ENCODE measurements at places on chromosomes 7 and 10.

DNA sequence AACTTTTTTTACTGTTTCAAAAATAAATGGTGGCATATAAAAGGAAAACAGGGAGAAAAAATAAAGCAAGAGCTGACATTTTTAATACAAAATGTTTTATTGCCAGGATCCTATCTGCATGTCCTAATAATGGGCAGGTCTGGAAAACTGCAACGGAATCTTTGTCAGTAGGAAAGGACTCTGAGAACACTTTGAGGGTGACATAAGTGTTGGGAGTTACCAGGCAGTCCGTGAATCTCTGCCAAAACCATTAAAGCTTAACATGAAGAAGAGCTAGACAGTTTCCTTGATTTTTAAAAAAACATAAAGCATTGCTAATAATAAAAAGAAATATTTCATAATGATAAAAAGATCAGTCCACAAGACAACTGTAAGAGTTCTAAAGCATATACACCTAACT is 80.7 kb downstream of the AGMO start:
- no peak for DNase-seq

DNA sequence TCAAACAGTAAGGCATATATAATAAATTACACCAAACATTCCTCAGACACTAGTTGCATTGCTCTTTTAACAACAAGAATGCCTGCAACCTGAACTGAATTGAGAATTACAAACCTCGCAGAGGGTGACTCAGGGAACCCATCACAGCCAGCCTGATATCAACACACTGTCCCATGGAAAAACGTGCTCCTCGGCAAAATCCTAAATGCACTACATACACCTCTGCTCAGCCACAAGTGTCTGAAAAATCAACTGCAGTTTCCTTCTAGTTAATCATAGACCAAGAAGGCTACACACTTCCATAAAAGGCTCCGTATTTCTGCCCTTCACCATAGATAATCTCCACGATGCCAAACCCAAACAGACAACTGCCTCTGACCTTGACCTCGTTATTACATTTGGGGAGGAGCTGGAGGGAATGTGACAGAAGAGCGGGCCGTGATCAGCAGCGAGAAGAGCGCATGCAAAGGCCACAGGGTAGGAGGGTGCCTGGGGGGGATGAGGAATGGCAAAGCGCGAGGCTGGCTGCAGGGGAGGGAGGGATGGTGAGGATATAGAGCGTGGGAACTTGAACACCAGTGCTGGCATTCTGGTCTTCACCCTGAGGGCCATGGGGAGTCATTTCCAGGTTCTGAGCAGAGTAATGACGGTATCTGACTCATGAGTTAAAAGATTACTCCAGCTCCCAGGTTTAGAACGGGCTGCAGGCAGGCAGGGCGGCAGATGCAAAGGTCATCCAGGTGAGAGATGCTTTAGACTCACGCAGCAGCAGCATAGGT is 201.9 kb upstream of the FRMD4A start:
- DNase-seq: no peak

DNA sequence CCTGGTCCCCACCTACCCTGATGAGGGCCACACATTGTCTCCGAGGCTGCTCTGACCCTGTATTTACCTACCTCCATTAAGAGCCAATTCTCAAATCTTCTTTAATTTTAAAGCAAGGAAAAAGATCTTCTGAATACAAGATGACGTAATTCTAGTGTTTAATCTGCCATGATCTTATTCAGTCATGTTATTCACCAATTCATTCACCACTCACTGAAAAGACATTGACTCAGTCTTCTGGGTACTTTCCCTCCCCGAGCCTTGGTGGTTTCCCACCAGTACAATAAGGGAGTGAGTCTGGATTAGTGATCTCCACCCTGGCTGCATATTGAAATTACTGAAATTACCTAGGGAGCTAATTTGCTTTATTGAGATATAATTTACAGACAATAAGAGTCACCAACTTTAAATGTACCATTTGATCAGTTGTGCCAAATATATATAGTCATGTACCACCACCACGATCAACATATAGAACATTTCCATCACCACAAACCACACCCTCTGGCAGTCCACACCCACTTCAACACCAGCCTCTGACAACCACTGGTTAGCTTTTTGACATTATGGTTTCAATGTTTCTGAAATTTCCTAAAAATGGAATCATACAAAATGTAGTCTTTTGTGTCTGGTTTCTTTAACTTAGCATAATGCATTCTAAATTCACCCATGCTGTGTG is 117.5 kb upstream of the UNC5B start:
- DNase-seq: no peak

DNA sequence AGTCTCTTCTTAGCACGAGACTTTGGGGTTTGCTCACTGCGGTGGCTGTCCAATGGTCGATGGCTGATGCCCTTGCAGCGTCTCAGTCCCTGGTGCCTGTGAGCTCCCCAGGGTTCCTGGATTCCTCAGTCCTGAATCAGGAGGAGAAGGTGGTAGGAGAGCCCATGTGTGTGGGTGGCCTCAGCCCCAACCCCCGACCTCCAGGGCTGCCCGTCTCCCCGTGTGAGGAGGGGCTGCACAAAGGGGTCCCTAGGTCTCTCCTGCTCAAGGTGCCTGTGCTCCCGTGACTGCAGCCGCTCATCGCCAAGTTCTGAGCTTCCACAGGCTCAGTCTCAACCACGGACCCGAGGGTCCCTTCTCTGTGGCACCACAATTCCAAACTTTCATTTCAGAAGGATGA is 142.9 kb downstream of the VIPR2 start:
- DNase-seq: no peak

DNA sequence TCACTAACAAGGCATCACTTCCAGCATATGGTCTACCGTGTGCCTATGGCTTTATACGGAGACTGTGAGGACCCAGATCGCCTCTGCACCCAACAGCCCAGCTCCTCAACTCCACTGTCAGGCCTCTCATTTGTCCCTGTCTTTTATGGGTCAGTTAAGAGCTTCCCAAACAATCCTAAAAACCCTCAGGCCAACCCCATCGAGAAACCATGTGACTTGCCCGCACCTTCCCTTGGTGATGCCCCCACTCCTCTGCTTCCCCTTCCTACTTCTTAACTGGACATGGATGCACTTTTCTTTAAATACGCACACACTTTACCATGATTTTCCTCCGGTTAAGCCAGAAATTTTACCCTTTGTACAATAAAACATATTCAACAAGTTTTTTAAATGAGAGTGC is 46.8 kb downstream of the BAIAP2L1 start:
- DNase-seq: no peak

DNA sequence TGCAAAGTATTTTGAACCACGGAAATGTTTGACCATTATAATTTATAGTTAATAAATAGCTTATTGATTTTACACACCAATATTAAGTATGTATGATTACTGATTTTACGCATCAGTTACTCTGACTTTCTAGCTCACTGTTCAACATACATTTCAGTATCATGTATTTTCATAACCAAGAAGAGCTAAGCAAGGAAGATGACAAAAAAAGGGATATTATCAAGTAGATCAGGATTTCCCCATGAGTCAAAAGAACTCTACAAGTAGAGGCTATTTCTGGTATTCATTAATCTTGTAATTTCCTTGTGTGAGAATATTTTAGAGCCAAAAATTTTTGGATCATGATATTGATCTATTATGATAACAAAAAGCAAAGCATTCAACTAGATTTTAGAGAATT is 131.6 kb downstream of the AGMO start:
- no peak for DNase-seq

GRCh38 chr10:22667093-22667480 is 47.3 kb downstream of the PIP4K2A start:
- no peak for DNase-seq

DNA sequence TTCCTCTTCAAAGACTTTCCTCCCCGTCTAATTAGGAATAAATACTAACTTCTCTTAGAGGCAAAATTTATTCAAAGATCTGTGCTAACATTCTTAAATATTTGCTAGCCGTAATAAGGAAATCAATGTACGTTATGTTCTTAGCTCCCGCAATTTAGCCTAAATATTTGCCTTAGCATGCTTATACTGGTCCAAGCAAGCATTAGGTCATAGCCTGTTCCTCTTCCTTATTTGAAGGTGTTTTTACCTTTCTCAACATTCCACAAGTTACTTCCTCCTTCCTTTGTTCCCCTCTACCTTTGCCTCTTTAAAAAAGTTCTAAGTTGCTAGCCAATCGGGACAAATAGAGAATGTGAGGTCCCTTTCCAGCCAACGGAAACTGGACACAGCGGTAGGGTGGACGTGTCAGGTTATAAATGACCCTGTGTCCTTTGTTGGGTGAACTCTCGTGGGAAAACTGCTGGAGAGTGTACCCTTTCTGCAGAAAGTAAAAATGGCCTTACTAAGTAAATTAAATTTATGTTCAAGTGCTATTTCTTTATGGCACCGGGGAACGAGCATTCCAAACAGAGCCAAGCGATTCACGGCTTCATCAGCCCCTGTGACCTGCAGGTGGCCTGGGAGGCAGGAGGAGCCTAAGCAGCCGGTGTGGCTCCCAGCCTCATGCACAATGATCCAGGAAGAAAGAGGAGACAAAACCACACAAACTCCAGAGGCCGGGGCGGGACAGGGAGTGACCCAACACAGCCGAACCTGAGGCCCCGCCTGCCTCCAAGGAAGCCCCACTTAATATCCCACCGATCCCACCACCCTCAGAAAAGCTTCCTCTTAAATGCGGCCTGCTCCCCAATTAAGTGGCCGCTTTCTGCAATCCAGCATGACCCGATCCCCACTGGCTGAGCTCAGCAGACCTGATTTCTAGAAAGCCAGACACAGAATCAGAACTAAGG is 67.0 kb downstream of the ZRANB1 start:
- DNase-seq: no peak

GRCh38 chr10:17222329-17222728 is 5.7 kb upstream of the VIM start:
- no peak for DNase-seq

- DNase-seq: no peak
These were observed 2.3 kb downstream of the CDH23 start for GRCh38 chr10:71398976-71399375.

Data from stimulated activated CD4-positive, alpha-beta T cell treated with anti-CD3 and anti-CD28 coated beads, Interleukin-12 subunit alpha, Interleukin-12 subunit beta, amount 100 ng/mL, for 24 hours (primary cell).